Stimulated activated CD4-positive, alpha-beta T cell treated with anti-CD3 and anti-CD28 coated beads, Interleukin-1b, Interleukin-23, amount 100 ng/mL, for 1 hour (primary cell): ENCODE measurements at places on chromosomes 2 and 18.

DNA sequence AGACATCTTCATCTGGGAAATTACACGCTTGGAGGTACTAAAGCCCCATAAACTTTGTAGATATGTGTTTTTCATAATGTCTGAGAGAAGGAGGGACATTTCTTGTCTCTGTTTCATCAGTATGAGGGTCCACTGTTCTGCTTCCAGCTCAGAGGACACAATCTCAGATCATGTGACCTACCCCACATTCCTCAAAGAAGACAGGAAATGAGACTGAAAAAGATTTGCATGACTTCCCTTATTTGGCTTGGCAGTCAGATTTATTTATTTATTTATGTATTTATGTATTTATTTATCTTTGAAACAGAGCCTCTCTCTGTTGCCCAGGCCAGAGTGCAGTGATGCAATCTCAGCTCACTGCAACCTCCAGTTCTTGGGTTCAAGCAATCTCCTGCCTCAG, 463.7 kb upstream of the RGPD4 start:
- no peak for DNase-seq

DNA sequence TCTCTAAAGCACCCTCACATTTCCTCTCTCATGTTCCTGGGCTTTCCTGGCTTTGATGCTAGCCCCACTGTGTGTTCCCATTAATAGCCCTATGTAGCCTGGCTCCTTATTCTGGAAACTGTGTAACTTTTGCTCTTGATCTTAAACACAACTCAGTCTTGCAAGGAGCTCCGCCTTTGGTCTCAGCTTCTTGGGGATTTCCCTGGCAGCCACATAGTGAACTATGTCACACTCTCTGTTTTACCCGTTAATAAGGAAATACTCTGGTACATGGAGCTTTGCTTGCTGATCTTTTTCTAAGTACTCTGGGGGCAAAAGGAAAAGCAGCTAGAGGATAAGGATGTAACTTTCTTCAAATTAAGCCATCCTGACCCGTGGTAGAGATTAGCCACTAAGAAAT, 259.3 kb downstream of the NEDD4L start:
- DNase-seq = no peak

GRCh38 chr2:164784376-164784775, 57.2 kb downstream of the COBLL1 start:
- DNase-seq = no peak

- no peak for DNase-seq
Observed at GRCh38 chr2:120762341-120763061, 26.8 kb downstream of the GLI2 start.

- no peak for DNase-seq
Observed at GRCh38 chr2:236158969-236159777, 9.0 kb downstream of the GBX2 start.

GRCh38 chr18:75072672-75073371, 136.1 kb downstream of the PTGR3 start:
- DNase-seq = no peak

- no peak for DNase-seq
Observed at GRCh38 chr18:26460449-26461091, 87.8 kb downstream of the KCTD1 start.

GRCh38 chr2:118223511-118223991, 135.3 kb downstream of the INSIG2 start:
- DNase-seq = no peak

DNA sequence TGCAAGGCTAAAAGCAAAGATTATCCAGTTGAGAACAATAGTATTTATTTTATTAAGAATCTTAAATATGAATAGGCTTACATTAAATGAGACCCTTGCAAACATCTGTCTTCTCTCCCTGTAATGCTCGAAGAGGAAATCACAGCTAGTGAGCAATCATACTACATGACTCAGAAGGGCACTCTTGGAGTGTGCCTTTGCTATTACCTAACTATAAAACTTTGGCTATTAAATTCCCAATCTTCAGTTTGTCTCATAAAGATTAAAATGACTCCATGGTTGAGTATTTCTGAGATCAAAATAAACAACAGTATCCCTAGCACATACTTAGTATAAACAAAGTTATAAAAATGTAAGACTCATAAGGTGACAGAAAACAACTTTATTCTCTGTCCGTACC, 296.9 kb downstream of the KCNJ3 start:
- DNase-seq = no peak

DNA sequence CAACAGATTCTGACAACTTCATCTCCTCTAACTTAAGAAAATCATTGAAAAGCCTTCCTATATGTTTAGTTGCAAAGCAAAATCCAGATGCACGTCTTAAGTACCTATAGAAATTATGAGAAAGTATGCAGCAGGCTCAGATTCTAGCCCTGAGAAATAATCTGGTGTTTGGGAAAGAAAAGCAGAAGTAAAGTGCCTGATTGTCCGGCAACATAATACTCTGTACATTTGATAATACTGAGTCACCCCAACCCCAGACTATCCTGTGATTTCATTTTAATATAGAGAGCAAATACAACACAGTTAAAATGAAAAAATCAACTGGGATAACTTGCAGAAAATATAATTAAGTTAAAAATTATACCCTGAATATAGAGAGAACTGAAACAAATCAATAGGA, 13.5 kb downstream of the RFX8 start:
- DNase-seq = no peak

- no peak for DNase-seq
Observed at GRCh38 chr2:55361465-55362189, 58.0 kb downstream of the CCDC88A start.

DNA sequence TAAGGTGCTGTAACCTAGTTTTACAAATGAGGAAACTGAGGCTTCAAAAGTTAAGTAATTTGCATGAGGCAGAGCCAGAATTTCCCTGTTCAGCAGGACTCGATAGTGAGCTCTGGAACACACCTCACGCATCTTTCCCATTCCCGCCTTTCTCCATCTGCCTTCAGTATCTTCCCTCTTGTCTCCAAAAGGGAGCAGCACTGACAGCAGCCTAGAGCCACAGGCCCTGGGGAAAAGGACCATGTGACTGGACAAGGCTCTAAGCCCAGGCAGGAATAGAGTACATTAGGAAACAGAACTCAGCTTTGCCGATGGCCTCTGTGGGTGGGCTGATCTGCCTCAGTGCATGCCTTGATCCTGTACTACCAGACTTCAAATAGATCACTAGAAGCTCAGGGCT, 21.5 kb downstream of the GPR155 start:
- DNase-seq = no peak

- DNase-seq = no peak
Observed at GRCh38 chr18:61950371-61950770, 57.6 kb upstream of the RNF152 start.

- DNase-seq = no peak
Observed at GRCh38 chr2:138298120-138298814, 203.3 kb upstream of the SPOPL start.

DNA sequence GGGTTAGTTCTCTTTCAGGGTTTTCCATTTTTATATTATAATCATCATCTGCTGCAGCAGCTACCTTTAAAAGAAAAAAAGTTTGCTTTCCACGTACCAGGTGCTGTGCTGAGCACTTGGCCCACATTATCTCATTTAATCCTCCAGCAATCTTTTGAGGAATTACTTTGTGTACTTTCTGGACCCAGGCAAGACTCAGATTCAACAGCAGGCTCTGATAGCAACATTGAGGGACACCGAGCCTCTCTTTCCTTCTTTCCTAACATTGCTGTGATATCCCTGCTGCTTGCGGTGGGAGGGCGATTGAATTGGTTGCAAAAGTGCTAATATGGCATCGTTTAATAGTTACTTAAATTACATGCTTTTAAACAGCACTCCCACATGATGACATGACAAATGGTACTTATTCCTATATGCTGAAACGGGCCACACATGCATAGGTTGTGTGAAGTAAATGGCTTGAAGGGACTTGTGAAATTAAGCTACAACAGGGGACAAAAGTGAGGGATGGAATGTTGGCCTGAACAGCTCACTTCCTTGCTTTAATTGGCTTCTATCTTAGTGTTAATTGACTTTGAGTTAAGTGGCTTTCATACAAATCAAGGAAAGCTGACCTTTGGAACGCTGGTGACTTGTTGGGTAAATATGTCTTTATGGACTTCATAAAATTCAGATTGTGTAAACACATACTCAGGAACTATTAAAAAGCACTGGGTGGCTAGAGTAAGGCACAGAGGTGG, 21.2 kb downstream of the SPRED2 start:
- no peak for DNase-seq

- no peak for DNase-seq
Observed at GRCh38 chr2:132538331-132538855, 121.8 kb downstream of the GPR39 start.

DNA sequence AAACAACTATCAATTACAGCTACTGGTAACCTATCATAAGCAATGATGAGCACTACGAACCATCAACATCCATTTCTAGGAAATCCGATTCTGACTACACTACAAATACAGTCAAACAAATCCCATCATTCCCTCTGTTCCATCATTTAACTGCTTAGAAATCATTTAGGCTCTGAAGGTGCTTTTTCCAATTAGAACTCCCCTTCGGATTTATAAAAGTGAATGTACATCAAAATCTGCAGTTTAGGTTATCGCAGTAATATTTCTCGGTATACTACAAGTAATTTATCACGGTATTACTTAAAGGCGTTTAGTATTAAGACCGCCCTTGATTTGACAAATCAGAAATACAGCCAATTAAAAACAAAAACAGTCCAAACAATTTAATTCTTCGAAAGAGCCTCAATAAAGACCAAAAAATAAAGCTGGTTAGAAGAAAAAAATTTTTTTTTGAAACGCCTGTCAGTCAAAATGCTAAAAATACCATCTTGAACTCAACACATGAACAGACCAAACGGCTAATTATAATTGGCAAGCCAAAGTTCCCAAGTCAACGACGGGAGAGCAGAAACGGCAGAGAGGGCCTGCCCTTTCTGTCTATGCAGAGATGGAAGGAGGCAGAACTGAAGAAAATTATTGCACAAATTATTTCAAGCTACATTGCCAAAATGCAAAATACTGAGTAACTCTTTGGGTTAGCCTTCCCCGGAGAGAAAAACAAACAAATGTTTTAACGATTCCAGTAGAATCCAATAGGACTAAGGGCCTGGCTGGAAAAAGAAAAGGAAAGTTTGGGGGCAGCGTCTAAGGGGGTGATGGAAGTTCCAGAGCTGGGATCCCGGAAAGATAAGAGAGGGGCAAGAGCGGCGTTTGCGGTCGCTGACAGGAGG, 1.2 kb downstream of the VPS54 start:
- DNase-seq = no peak

- DNase-seq = no peak
Observed at GRCh38 chr2:176149481-176149938, 1.8 kb upstream of the HOXD4 start.

DNA sequence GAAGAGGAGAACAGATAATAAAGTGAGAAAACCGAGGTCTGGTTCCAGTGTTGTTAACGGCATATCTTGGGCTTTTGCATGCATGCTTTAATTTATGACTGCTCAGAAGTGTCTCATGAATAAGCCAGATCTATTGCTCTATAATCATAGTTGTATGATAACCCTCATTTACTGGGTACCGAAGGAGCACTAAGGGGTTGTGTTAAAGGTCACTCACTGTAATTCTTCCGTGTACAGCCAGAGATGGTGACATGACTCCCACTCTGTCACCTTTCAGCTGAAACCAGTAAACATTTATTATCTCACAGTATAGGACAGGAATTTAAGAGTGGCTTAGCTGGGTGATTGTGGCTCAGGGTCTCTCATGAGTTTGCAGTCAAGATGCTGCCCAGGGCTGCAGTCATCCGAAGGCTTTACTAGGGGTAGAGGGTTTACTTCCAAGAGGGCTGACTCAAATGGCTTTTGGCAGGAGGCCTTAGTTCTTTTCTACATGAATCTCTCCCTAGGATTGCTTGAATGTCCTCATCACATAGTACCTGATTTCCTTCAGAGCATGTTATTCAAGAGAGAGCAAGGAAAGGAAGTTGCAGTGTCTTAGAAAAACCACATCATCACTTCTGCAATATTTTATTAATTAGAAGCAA, 107.0 kb downstream of the NAB1 start:
- DNase-seq = no peak

DNA sequence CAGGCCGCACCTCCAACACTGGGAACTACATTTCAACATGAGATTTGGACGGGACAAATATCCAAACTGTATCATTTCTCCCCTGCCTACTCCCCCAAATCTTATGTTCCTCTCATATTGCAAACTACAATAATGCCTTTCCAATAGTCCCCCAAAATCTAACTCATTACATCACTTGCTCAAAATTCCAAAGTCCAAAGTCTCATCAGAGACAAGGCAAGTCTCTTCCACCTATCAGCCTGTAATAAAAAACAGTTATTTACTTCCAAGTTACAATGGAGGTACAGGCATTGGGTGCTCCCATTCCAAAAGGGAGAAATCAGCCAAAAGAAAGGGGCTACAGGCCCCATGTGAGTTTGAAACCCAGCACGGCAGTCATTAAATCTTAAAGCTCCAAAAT, 12.6 kb upstream of the UGT1A8 start:
- no peak for DNase-seq

GRCh38 chr2:123448801-123449200, 576.3 kb upstream of the CNTNAP5 start:
- DNase-seq = no peak

DNA sequence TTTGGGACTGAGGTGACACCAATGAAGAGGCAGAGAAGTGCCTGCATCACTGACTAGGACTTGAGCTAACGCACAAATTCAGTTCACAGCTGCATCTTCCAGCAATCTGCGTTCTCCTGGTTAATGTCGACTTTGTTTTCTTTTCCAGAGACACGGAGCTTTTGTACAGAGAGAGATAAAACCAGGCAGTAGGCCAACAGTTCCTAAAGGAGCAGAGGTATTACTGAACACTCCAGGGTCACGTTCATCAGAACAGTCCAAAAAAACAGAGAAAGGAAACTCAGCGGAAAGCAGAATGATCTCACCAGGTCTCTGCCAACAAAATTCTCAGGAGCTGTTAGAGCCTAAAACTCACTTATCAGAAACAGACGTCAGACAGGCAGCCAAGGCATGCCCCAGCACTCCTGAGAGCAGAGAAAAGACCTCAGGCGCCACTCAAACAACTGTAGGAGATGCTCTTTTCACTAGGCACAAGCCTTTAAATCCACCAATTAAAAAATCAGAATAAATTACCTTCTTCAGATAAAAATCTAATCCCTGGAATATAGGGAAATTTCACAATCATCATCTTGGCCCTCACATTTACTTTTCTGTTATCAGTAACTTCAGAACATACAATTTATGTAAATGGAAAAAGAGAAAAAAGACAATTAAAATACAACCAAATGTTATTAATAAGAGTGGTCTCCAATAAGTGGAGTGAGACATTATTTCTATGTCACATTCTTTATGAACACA, 95.9 kb upstream of the SPTBN1 start:
- DNase-seq = no peak

GRCh38 chr2:195319112-195319460, 337.9 kb upstream of the SLC39A10 start:
- DNase-seq = no peak

GRCh38 chr18:63890950-63891304, 3.4 kb downstream of the SERPINB2 start:
- DNase-seq = no peak

GRCh38 chr2:131145040-131145439, 39.9 kb downstream of the PLEKHB2 start:
- DNase-seq = no peak

DNA sequence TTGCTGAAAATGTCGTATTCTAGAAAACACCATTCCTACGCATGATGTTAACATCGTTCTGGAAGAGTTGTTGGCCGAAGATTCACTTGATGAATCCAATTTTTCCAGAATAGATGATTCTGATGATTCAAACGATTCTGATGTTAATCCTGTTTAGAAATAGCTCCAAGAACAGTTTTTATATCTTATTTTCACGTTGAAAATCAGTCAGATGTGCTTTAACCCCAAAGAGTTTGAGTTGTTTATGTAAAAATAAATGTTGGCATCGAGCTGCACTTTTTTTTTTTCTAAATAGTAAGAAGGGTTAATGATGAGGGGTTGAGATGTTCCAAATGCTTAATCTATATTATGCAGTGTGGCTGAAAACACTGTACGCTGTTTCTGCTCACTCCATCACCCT, 99.9 kb upstream of the LINC00305 start:
- DNase-seq = no peak
